ENCODE measurements at places on chromosomes 1 and 21.
A peak's percentile ranks its signal among the peaks of the same experiment; 100 is the strongest.

DNA sequence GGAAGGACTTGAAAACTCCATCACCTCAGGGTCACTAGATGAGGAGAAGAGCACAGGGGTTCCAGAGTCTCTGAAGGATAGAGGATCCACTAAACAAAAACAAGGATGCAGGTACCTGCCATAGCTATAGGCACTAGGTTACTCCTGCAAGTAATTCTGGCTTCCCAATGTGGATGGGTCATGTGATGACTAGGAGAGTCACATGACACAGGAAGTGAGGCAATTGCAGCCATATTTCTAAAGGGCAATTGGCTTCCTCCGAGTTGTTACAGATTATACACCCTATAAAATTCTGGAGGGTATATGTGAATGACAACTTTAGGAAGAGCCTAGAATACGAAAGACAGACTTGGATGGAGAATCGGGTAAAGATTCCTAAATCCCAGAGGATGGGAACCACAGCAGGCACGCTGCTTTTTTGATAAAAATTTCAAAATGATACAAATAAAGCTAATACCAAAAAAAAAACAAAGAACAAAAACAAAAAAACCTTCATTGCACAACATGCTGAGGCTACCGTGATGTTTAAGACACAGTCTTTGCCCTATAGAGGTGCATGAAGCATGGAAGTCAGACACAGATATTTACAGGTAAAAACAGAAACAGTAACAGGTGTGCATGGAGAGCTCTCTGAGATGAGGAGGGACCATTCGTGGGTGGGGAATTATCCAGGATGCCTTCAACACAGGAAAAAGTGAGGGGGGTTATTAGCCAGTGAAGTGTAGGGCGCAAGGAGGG, 10.5 kb downstream of the MTX1 start:
- DNase-seq, result no peak

GRCh38 chr1:6467224-6467623, 1.3 kb upstream of the TNFRSF25 start:
- DNase-seq, result no peak

DNA sequence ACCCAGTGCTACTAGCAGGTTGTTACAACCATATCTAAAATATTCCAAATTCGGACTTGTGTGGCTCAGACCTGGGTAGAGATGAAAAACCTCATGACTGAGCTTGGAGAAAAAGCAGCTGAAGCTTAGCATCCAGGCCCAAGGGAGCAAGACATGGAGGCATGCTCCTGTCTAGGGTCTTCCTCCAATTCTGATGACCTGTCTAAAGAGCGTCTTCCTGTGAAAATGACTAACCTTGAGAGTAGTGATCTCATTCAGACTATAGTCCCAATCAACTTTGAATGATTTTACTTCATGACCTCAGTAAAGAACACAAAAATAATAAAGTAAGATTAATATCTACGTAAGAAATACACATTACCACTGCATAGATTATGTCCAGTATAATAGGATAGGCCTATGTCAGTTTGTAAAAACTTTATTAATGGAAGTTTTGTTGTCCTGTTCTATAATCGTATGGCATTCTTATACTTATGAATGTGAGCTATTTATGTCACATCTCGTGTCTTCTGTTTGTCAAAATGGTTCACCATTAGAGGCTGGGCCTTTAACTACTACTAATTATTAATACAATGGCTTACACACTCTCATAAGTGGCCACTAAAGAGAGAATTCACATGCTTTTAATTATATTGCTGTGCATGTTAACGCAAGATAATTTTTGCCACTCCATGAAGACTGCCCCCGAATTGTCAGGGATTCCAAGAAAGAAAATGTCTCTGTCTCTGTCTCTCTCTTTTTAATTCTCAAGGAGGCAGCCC, 201.3 kb downstream of the NCAM2 start:
- DNase-seq, result no peak

GRCh38 chr21:35189077-35189863, 140.2 kb upstream of the RUNX1 start:
- DNase-seq, result peak; percentile 68

DNA sequence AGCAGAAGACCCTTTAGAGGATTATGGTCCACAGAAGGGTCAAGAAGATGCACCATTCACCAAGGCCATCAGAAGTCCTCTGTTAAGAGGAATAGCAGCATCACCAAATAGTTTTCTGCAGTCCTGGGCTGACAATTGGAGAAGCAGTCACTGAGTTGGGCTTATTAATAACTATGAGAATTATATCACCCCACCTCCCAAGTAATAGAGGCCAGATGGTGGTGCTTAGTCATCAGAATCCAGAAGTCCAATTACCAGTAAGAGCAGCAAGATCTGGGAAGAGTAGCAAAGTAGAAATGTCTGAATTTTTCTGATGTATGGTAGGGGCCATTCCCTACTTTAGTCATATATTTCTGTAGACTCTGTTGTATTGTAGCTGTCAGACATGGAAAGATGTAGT, 6.1 kb upstream of the PSMA5 start:
- no peak for DNase-seq
